ENCODE measurements at places on chromosomes 13 and 19.
A peak's percentile ranks its signal among the peaks of the same experiment; 100 is the strongest.

DNA sequence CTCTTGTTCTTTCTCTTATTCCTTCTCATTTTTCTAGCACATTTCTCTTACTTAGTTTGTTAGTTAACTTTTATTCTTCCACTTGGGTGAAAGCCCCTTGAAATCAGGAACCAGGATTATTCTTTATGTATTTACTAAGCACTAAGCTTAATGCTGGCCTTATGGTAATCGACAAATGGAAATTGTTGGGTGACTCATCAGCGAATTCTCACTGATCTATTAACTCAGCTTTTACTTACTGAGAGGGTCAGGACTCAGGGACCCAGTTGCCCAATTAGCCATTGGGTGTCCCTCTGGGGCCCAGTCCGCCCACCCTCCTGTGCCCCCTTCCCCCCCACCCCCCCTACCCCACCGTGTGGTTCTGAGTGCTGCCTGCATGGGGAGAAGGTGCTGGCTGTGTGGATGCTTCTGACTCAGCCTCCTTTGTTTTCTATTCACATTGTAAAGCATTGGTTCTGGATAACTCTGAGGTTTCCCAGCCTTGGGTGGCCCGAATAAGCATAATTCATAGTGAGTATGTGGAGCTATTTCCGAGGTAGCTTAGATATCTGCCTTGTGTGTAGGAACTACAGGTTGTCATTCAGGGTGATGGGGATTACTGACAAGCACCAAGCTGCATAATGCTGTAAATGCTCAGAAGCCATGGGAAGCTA lies 240.9 kb downstream of the FGF9 start:
- DNase-seq: no peak

DNA sequence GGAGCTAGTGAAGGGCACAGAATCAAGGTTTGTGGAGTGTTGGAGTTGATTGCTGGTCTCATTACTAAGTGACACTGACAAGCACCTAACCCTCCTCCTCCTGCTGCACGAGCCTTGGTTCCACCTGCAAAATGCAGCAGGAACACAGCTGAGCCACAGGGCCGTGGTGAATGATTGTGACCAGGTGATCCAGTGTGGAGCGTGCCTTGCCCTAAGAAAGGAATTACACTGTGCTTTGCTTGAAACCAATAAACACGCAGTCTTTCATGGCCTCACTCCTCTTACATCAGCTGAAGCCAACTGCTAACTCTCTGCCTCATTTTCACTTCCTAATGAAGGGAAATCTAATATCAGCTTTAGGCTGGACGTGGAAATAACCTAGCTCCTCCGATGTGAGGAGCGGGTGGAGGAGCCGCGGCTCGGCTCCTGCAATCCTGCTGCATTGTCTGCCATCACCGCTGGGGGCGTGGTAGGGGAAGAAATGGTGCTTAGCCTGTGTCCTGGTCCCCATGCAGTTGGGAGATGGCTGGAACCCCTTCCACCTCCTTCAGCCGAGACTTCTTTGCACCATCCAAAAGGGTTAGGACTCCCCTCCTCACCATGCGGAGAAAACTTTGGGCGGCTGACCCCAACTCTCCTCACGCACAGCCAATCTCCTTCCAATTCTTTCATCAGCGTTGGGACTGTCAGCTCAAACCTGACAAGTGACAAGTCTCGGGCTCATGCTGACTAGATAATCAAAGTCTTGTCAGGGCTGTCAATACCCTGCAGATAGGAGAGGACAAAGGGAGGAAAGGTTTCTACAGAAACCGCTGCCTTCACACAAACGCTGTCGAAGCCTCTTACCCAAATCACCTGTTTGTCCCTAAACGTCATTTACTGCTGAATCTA lies 427.9 kb downstream of the ZNF536 start:
- DNase-seq: peak; percentile 2

DNA sequence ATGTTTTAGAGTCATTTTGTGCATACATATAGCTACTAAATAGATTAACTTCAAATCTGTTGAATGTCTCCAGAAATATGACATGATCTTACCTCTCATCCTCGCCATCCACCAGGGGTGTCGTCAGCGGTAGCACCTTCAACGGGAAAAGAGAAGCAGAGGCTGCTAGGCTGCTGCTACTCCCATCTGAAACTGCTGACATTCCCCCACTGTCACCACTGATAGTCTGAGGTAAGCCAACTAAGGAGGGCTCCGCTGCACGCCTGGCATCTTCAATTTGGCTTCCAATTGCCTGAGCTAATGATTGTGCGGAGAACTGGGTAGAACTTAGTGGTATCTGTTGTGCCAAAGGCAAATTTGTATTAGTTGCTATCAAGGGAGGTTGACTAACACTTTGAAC lies 3.1 kb downstream of the TSC22D1 start:
- no peak for DNase-seq

GRCh38 chr13:72565893-72566292 lies 161.5 kb downstream of the MZT1 start:
- no peak for DNase-seq

DNA sequence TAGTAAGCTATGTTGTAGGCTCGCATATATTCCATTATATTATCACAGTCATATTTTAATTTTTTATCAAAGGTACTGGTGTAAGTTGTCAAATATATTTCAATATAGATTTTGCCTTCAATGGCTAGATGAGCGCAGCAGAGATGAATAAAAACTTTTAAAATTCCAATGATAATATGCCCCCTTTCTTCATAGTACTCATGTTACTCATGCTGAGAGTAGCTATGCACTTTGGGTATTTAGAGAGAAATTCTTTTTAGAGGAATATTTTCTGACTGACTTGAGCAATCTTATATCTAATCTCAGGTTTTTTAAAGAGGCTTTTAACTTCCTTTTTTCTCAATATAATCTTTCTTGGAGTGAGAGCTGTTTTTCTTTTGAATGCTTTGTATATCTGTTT lies 11.4 kb downstream of the ZNF254 start:
- no peak for DNase-seq

DNA sequence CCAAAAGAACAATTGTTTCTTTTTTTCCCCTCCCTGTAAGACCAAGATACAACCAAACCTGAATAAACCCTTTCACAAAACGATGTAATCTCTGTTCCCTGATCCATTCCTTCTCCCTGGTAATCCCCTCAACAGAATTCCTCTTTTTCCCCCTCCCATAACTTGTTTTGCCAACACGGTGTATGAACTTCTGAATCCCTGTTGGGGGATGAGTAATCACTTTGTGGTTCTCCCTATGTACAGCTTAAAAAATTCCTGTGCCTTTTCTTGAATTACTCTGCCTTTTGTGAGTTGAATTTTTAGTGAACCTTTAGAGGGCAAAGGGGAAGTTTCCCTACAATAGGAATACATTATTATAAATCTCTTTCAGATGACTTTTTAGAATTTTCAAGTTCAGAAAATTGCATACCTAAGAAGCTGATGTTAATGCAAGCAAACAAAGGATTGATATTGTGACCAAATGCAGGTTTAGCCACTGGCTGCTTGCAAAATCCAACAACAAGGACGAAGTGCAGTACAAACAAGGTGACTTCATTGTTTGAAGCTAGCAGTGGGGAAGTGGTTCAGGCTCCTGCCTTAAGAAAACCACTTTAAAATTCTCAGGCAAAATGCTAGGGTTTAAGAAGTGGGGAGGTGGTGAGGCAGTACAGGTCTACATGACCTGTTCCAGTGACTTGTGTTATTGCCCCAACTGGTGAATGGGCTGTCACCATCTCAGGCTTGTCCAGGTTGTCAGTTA lies 15.0 kb upstream of the EPSTI1 start:
- no peak for DNase-seq

- no peak for DNase-seq
Measured at GRCh38 chr13:77548095-77548494, 12.6 kb downstream of the SCEL start.

DNA sequence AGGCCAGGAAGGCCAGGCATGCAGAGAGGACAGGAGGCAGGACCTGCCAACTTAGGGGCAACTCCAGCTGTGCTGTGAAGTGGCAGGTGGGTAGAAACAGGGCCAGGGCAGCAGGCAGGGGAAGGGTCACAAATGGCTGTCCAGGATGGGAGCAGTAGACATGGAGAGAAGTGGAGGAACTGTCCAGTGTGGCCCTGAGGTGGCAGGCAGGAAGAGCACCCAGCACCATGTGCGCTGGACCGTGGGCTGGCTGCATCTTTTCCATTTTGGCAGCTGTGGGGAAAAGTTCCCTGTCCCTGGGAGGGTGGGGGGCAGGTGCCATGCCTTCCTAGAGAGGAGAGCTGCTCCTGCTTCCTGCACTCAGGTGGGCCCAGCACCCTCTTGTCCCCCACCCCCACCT lies 13.8 kb downstream of the DEDD2 start:
- no peak for DNase-seq

DNA sequence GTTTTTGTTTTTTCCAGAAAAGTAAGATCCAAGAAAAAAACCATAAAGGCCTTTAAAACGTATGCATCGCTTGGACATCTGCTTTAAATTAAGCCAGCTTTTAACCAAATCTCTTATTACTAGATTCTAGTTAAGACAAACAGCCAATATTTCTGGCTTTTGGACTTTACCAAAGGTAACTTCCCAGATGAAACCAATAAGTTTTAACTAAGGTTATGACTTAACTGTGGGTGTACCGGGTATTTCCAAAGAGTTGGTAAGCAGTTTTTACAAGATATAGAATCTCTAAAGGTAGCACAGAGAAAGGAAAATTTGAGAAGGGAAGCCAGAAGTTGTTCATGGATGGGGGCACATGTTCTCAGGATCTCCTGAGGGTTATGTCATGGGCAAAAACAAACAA lies 34.0 kb downstream of the CEACAM1 start:
- DNase-seq: no peak

- no peak for DNase-seq
Measured at GRCh38 chr13:96848286-96848685, 146.0 kb downstream of the OXGR1 start.

DNA sequence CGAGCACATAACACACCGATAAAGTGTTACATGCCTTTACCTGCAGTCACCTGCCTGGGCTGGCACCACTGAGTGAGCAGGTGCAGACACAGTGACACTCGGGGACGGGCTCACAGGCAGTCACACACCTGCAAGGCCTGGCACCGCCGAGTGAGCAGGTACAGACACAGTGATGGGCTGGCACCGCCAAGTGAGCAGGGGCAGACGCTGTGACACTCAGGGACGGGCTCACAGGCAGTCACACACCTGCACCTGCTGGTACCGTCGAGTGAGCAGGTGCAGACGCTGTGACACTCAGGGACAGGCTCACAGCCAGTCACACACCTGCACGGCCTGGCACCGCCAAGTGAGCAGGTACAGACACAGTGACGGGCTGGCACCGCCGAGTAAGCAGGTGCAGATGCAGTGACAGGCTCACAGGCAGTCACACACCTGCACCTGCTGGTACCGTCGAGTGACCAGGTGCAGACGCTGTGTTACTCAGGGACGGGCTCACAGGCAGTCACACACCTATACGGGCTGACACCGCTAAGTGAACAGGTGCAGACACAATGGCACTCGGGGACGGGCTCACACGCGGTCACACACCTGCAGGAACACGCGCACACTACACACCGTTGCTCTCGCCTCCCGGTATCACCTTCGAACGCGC lies 470 bp downstream of the ZNF835 start:
- DNase-seq: peak; percentile 1

- DNase-seq: no peak
Measured at GRCh38 chr13:33057019-33057780, 41.0 kb downstream of the KL start.

GRCh38 chr13:114110091-114110829 lies 22.2 kb downstream of the RASA3 start:
- peak; percentile 46 for DNase-seq

GRCh38 chr13:33037673-33038072 lies 21.4 kb downstream of the KL start:
- no peak for DNase-seq

GRCh38 chr19:13968999-13969398 lies 16.7 kb downstream of the DCAF15 start:
- no peak for DNase-seq

DNA sequence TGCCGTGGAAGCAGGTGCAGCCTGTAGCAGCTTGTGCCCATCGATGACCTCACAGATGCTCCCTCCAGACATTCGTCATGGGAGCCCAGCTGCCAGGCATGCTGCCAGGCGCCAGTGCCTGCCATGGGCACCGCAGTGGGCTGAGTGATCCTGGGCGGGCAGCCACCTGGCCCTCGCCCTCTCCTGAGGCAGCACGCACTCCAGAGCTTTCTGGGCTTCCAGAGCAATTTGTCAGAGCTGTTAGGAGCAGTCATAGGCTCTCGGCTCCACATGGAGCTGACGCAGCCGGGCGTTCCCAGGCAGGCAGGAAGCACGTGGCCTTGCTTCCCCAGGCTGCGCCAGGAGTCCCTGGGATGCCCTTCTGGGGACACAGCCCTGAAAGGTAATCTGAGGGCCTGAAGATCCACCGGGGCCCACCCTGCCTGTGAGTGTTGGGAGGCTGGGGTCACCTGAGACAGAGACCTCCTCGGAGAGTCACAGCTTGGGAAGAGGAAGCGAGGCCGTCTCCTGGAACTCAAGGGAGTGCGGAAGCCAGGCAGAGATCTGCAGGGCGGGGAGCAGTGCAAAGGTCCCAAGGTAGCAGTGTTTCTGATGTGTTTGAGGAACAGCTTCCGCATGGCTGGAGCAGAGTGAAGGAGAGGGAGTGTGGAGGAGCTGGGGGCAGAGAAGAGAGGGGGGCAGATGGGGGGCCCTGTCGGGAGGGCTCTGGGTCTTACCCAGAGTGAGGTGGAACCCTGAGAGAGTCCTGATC lies 50.6 kb downstream of the DPF1 start:
- DNase-seq: no peak

- DNase-seq: no peak
Measured at GRCh38 chr19:31312677-31313244, 36.5 kb downstream of the TSHZ3 start.

GRCh38 chr13:26054896-26055295 lies 3.1 kb upstream of the SHISA2 start:
- no peak for DNase-seq

DNA sequence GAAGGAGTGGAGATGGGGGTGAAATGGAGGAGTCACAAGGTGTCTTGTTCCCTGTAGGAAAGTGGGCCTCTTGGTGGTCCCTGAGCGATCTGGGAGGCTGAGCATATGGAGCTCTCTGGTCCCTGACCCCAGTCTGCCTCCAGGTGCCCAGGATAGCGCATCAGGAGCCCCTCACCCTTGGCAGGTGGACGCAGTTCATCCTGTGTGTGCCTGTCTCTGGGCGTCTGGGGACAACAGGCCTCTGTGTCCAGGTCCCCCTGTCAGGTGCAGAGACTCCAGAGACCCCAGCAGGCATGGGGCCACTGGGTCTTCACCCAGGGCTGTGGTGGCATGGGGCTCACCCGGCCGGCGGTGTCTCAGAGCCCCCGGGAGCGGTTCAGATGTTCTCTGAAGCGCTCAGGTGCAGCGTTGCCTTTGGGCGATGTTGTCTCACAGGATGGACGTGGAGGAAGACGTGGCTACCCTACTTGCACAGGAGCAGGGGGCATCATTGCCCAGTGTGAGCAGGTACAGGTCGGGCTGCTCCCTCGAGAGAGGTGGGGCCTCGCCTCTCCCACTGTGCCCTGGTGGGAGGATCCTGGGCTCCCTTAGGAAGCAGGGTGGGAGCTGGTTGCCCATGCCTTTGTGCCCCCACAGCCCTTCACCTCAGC lies 58.1 kb upstream of the TPM4 start:
- DNase-seq: no peak

- DNase-seq: no peak
Measured at GRCh38 chr13:68170961-68171360, 940.8 kb upstream of the PCDH9 start.
